ENCODE measurements at places on chromosomes 5 and 9.

- DNase-seq: no peak
Observed at GRCh38 chr5:107598958-107599357, 71.8 kb downstream of the EFNA5 start.

- DNase-seq: peak; percentile 57
Observed at GRCh38 chr9:88537761-88538091, 2.7 kb downstream of the NXNL2 start.

DNA sequence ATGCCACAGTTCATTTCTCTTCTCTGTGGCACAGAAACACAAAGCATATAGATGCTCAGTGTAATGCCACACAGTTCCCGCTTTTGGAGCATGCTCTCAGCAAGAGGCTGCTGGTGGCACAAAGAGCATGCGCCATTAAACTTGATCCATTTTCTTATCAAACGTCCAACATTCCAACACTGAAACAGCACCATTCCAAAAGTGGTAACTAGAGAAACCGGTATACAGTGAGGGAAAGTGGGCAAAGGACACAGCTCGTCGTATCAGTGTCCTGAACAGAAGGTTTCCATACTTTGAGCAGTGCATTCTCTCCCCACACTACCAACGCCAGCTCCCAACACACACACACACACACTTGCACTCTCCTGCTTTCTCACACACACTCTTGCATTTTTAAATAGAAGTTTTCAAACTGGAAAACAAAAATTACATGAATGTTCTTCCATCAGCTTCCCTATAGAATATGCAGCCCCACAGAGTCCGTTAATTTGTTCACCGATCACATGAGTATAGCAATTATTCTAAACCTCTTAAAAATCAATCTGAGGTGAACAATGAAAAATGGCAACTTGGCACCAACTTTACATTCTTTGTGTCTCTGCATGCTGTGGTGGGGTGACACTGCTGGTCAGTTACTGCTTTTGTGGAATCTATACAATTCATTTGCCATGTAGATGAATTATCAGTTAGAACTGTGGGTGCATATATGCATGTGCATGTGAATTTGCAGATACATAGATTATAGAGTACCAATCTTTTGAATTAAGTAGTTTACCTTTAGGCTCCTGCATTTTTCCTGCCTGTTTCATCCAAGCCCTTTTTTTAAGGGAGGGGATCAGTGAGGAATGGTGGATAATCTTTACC lies 5.7 kb downstream of the NFIB start:
- DNase-seq: no peak

DNA sequence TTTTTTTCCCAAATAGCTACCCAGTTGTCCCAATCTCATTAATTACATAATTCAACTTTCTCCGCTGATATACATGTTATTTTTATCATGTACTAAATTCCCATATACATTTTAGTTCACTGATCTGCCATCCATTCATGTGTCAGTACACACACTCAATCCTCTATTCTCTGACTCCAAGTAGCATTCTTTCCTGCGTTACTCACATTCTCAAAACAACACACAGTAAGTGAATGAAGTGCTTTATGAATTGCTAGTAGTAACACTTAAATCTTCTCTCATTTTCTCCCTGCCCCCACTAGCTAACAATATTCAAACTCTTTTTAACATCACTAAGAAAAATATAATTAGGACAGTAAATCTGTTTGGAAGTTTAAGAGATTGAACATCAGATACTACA lies 8.9 kb downstream of the ZNF366 start:
- DNase-seq: no peak

DNA sequence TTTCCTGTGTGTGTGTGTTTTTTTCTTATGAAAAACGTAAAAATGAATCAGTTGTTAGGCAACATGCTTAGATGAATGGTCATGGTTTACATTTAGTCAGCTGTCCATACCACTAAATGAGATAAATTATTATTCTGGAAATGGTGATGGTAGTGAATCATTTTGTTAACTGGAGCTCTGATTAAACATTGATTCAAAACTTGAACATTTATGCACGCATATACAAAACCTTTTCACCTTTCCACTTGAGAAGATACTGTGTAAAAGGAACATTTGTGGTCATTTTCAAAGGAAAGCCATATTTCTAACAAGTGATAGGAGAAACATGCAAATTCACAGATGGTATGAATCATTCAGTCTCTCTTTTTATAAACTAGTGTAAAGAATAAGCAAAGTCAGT lies 162.0 kb downstream of the SLC25A46 start:
- DNase-seq: no peak

DNA sequence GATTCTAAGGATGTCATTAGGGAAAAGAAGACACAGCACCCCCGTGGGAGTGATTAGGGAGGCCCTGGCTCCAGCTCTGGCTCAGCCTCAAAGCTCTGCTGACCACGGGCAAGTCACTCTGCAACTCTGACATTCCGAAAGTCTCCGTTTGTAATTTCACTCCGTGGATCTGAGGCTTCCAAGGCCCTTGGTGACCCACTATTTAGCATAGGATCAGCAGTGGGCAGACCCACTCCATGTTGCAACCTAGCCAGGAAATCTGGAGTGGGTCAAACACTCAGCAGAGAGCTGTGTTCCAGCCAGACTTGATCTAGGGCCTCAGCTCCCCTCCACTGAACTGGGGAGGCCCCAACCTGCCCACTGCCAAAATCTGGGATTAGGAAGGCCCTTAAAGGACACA lies 11.8 kb downstream of the PHF19 start:
- no peak for DNase-seq

DNA sequence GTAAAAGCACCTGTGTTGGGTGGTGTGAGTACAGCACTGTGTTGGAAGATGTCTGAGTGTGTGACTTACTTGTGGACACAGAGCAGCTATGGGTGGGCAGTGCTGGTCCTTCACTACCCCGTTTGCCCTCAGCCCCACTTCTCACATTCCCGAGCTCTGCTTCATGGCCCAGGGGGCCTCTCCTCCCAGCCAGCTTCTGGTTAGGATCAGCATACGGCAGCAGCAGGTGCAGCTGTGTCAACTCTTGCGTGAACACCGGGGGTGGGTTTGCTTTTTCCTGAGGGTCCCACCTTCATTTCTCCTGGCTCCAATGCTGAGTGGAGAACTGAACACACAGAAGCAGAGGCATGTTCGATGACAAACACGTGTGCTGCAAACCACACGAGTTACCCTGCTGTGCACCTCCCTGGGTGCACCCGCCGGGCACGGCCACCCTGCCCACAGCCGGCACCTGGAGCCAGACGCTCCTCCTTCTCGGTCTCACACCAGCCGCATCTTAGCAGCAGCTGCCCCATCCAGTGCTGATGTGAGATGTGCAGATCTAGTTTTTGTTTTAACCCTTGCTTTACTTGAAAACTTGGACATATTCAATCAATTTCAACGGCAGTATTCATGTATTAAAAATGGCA lies 14.9 kb upstream of the SLC6A3 start:
- no peak for DNase-seq

GRCh38 chr9:89225991-89226471 lies 47.4 kb upstream of the SHC3 start:
- no peak for DNase-seq

- no peak for DNase-seq
Observed at GRCh38 chr5:15864536-15865215, 314.9 kb downstream of the MARCHF11 start.

DNA sequence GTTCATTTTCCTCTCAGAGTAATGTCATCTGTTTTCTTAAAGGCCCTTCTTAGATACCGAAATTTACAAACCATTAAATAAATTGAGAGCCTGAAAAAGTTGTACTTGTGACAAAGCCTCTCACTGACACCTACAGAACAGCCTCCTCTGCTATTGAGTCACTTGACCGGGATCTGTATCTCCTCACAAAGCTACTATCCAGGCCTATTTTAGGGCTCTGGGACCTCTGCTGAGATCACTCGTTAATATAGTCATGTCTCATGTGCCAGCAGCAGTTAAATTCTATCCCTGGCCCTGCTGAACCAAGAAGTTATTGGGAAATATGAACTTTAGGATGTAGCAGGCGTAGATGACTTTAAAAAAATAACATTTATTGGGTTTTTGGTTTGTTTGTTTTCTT lies 31.1 kb downstream of the FBXO38 start:
- DNase-seq: no peak

GRCh38 chr9:33242609-33243134 lies 2.7 kb downstream of the SPINK4 start:
- DNase-seq: no peak

DNA sequence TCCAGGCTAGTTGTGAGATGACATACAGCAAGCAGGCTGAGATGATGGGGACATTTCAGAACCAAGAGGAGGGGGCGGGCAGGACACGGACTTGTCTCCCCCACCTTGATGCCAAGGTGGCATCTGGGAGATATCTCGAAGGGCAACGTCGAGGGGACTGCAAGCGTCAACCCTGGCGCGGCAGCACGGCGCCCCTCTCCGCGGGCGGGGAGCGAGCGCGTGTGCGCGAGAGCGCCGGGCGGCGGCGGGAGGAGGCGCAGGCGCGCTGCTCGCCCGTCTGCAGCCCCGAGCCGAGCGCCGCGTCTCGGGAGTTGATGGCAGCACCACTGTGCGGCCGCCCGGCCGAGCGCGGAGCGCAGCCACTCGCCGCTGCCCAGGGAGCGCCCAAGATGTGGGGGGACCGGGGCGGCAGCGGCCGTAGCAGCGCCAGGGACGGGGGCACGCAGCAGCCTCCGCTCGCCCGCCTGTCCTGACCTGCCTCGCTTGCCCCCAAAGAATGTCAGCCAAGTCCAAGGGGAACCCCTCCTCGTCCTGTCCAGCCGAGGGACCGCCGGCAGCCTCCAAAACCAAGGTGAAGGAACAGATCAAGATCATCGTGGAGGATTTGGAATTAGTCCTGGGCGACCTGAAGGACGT lies at the start of gene PRR16:
PRR16 (plus strand) TSS at position 310 of the 636 bp plus-strand sequence.
- DNase-seq: peak; percentile 87

DNA sequence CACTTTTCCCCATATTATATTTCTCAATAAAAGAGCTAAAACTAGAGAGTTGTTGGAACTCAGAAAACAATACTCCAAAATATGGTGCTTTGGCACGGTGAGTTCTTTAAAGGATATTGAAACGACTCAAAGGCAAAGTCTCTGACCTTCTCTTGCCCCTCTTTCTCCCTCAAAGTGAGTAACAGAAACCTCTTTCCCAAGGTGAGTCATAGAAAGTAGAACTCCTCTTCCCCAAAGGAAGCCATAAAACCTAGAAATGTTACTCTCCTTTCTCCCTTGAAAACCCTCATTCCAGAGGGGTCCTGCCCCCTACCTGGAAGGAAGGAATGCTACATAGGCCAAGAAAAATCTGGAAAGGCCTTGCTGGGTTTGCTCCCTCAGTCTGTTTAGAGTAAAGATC lies 47.5 kb downstream of the RAPGEF6 start:
- peak; percentile 8 for DNase-seq

DNA sequence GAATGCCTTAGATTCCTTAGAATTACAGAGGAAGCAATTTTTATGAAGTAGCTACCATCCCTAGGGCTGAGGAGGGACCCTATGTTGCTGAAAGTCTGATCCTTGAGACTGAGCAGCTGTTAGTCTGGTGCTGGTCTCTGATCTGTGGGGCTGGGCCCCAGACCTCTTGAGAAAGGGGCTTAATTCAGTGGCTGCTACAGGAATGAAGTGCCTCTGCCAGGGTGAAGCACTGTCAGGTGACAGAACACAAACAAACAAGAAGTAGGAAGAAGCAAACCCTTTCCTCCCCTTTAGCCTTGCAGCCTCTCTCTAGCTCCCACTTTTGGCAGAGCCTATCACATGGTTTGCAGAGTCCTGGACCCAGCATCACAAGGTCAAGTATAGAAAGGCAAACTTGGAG lies 64.0 kb upstream of the STC2 start:
- no peak for DNase-seq

GRCh38 chr5:124507688-124508087 lies 238.8 kb downstream of the ZNF608 start:
- no peak for DNase-seq

DNA sequence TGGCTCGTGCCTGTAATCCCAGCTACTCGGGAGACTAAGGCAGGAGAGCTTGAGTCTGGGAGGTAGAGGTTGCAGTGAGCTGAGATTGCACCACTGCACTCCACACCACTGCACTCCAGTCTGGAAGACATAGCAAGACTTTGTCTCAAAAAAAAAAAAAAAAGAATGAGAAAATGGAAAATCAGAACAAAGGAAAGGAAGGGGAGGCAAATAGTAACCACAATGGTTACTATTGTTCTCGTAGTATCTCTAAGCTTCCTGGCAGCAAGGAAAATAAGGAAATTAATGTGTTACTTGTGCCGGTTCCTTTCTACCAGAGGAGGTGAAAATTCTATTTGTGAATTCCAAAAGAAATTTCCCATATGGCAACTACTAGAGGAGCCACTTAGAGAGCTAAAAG lies 48.5 kb upstream of the BNC2 start:
- DNase-seq: no peak

DNA sequence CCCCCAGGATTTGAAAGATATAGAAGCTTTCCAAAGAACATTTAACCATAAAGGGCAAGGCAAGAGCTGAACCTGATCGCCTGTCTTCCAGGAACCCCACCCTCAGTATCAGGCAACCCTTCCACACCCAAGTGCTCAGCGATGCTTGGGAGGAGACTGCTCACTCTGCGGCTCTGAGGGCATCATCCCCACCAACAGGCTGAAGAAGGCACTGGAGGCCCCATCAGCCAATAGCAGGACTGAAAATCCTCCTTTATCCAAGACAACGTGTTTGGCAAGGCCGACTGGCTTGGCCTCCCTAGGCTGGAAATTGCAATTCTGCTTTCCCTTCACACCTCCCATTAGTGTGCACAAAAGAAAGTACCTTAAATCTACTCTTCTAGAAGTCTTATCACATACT lies 1.4 kb upstream of the PPP2CA start:
- no peak for DNase-seq

- no peak for DNase-seq
Observed at GRCh38 chr5:40478766-40479165, 200.9 kb upstream of the PTGER4 start.

DNA sequence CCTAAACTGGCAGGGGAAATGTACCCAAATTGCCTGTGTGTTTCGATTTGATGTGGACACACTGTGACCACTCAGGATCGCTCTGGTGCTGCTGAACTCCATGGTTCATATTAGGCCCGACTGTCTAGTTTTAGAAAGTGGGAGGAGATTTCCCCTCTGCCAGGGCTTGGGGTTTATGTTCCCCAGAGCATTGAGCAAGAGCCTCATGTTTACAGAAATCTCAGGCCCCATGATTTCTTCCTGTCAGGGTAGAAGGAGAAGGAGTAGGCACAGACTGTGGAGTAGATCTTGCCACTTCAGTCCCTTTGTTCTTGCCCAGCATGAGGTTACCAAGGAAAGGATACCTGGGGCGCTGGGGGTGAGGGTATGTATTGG lies 40.8 kb upstream of the GLRX start:
- DNase-seq: no peak

DNA sequence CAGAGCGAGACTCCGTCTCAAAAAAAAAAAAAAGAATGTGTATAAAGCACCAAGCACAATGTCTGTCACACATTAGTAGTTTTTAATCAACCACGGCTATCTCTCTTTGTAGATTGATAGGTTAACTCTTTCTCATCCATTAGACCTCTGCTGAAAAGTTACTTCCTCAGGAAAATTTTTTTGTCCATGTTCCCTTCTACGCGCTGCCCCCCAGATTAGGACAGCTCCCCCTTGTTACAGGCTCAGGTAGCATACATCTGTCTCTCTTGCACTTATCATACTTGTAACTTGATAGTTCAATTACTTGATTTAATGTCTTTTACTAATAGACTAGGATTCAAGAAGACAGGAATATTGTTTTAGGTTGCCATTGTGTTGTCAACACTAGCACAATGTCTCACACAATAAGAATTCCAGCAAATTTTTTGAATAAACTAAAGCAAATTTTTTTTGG lies 1.5 kb downstream of the SPDL1 start:
- no peak for DNase-seq

- DNase-seq: no peak
Observed at GRCh38 chr5:104267320-104268015, 704.9 kb upstream of the NUDT12 start.

- DNase-seq: no peak
Observed at GRCh38 chr5:92519811-92520632, 1061.0 kb downstream of the NR2F1-AS1 start.

Data from urothelium cell line (cell line).